Ovary (tissue), 10 donors: ENCODE measurements at places on chromosomes 6 and 20. TPM values are rescaled to one million over a fixed set of nuclear protein-coding genes. Genes with fewer than 3 reads are reported as not detected.

DNA sequence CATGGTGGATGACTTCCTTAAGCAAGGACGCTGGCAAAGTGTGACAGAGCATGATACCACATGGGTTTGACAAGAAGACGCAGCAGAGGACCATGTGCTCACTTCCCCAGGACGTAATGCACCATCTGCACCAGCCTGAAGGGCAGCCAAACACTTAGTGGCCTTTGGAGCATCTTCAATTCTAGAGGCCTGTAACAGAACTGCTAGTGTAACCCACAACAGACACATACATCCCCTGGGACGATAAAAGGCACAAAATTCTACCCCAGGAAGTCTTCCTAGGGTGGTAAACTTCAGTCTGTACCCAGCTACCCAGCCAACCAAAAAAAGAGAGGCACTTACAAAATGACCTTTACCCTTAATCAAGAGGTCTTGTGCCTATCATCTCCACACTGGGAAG is 9.2 kb upstream of the CPNE1 start:
- no peak for DNase-seq

- no peak for DNase-seq
These were observed 1.1 kb downstream of the RNF114 start for GRCh38 chr20:49937027-49937929.

- no peak for DNase-seq
These were observed 66.5 kb downstream of the DLGAP4 start for GRCh38 chr20:36372666-36373065.

- no peak for DNase-seq
These were observed 24.9 kb downstream of the ZNF292 start for GRCh38 chr6:87180105-87180728.

DNA sequence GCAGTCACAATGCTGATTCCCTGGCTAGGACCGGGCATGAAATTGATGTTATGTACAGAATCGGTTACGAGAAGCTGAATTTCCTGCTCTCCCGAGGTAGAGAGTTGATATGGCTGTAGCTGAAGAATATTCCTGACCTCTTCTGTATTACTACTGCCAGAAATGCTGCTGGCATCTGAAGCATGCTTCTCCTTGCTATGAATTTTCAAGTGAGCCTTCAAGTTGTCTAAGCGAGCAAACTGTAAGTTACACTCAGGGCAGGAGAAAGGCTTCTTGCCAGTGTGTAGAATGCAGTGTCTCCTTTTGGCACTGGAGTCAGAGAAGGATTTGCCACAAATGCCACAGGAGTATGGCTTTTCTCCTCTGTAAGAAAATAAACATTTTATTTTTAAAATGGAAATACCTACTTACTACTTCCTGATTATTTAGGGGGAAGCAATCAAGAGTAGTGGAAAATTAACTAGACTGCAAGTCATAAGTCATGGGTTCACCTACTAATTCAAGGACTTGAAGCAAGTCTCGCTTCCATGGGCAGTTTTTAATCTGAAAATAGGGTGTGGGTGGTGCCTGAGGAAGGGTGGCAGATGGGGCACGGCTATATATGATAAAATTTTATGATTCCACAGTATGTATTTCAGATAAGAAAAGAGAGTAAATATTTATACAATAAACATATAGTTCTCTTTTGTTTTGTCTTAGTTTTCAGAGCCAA is 10.8 kb upstream of the MICAL1 start:
- no peak for DNase-seq

DNA sequence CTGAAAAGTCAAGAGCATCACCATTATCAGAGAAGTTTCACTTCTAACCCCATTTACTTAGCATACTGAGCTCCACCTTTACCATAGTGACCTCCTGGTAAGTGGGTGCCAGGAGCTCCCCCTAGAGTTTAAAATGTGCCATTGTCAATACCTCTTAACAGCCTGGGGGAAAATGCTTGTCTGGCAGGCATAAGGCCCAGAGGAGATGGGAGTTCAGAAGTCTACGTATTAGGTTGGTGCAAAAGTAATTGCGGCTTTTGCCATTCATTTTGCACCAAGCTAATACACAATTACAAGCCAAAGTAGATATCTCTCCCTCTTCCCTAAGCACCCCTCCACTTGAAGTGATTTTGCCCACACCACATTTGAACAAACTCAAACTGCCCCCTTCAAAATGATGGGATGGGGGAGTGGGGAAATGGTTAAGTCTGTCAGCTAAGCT is 919.0 kb downstream of the KIF16B start:
- DNase-seq = no peak

Gene SLC22A2
- total RNA-seq = not detected
